ENCODE measurements at places on chromosomes 3 and 15.
A peak's percentile ranks its signal among the peaks of the same experiment; 100 is the strongest.

- no peak for DNase-seq
These were observed 342.6 kb upstream of the ICE2 start for GRCh38 chr15:60821462-60822061.

- DNase-seq, result no peak
These were observed 268.5 kb downstream of the PTPRG start for GRCh38 chr3:61829722-61830350.

- no peak for DNase-seq
These were observed 5.8 kb downstream of the SQOR start for GRCh38 chr15:45640616-45641015.

DNA sequence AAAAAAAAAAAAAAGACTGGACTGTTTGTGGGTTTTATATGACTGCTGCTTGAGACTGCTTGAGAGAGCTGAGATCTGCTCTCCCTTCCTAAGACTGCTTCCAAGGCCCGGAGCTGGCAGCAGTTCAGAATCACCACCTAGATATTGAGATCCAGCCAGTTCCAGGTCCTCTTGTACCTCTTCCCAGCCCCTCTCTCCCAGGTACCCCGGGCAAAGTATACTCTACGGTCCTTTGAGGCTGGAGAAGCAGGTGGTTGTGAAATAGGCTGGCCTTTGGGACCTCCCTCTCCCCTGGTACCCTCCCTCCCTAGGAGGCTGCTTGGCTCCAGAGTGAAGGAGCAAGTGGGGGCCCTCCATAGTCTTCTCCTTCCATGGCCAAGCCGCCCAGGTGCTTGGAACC lies 12.6 kb upstream of the BAHD1 start:
- no peak for DNase-seq

DNA sequence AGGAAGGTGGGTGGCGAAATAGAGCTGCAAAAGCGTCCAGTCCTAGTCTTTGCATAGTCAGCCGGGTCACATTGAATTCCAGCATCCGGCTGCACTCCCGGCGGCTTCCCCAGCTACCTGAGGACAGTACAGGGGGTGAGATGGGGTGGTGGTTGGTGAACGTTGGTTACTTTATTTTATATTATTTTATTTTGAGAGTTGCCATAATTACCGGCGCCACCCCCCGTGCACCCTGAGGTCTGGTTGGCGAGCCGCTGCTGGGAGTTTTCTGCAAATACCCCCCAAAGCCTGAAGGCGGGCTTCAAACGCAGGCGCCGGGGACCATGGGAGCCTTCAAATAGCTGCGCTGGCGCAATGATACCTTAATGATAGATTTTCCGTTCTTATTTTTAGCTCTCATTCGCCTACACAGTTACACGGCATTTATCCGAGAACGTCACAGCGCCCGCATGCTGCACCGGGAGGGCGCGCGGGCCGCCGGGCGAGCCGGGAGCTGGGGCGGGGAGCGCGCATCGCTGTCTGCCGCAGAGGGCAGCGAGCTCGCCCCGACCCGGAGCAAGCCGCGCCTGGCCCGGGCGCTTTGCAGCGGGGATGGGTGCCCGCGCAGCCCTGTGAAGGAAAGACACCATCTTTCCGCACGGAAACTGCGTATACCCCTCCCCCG lies 756 bp upstream of the RASGRF1 start:
- no peak for DNase-seq

GRCh38 chr3:195440379-195440778 lies 2.4 kb downstream of the ACAP2 start:
- peak; percentile 17 for DNase-seq

DNA sequence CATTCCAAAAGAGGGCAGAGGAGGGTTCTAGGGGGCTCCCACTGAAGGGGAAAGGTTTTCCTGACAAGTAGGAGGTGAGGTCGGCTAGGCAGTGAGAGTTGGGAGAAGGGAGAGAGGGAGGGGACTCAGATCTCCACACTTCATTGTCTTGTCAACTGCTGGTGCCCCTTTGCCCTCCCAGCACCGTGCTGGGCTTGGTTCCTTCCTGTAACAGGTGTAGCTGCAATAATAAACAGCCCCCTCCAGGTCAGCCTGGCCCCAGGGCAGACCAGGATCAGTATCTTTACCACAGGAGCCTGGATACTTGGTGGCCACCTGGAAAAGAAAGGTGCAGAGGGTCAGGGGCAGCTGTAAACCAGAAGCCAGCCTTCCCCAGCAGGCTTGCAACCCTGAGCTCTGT lies 2.9 kb upstream of the KCTD6 start:
- no peak for DNase-seq
